Right renal pelvis (tissue), 4 donors: ENCODE measurements at places on chromosomes 2 and 18. TPM values are rescaled to one million over a fixed set of nuclear protein-coding genes. Genes with fewer than 3 reads are reported as not detected.

Gene NCKAP5
- polyA plus RNA-seq = 8.4 TPM

Gene TMEM185B
- 24.7 TPM for polyA plus RNA-seq

Gene TRIM43
- 0.50 TPM for polyA plus RNA-seq

Gene KCNK3
- polyA plus RNA-seq = 1.2 TPM

Gene PPP3R1
- 51.8 TPM for polyA plus RNA-seq

Gene CD8B
- polyA plus RNA-seq = 0.75 TPM

Gene HAT1
- polyA plus RNA-seq = 75.0 TPM

Gene NEDD4L
- 108 TPM for polyA plus RNA-seq

Gene PROKR1
- 0.22 TPM for polyA plus RNA-seq

Gene ANKRD23
- 3.9 TPM for polyA plus RNA-seq

Gene GKN2
- polyA plus RNA-seq = not detected

Gene LCT
- not detected for polyA plus RNA-seq

Gene BBS5
- polyA plus RNA-seq = 12.7 TPM

Gene SAG
- 0.09 TPM for polyA plus RNA-seq

Gene CIB4
- 1.2 TPM for polyA plus RNA-seq

Gene MLPH
- polyA plus RNA-seq = 1.1 TPM

Gene CIDEA
- polyA plus RNA-seq = not detected

Gene REG1B
- not detected for polyA plus RNA-seq

Gene IL36B
- polyA plus RNA-seq = not detected

Gene ACSL3
- polyA plus RNA-seq = 76.3 TPM

Gene MRPS9
- 52.5 TPM for polyA plus RNA-seq

Gene TUBB6
- polyA plus RNA-seq = 61.1 TPM

Gene IL1RL1
- polyA plus RNA-seq = 1.3 TPM

Gene ONECUT2
- polyA plus RNA-seq = 0.08 TPM

Gene MALL
- 15.7 TPM for polyA plus RNA-seq

Gene RAMP1
- polyA plus RNA-seq = 4.9 TPM

Gene FLACC1
- polyA plus RNA-seq = 2.8 TPM

Gene RTP5
- not detected for polyA plus RNA-seq

Gene RGPD4
- polyA plus RNA-seq = 0.06 TPM
